ENCODE measurements at places on chromosomes 3 and 15. TPM values are rescaled to one million over a fixed set of nuclear protein-coding genes. Genes with fewer than 3 reads are reported as not detected.

DNA sequence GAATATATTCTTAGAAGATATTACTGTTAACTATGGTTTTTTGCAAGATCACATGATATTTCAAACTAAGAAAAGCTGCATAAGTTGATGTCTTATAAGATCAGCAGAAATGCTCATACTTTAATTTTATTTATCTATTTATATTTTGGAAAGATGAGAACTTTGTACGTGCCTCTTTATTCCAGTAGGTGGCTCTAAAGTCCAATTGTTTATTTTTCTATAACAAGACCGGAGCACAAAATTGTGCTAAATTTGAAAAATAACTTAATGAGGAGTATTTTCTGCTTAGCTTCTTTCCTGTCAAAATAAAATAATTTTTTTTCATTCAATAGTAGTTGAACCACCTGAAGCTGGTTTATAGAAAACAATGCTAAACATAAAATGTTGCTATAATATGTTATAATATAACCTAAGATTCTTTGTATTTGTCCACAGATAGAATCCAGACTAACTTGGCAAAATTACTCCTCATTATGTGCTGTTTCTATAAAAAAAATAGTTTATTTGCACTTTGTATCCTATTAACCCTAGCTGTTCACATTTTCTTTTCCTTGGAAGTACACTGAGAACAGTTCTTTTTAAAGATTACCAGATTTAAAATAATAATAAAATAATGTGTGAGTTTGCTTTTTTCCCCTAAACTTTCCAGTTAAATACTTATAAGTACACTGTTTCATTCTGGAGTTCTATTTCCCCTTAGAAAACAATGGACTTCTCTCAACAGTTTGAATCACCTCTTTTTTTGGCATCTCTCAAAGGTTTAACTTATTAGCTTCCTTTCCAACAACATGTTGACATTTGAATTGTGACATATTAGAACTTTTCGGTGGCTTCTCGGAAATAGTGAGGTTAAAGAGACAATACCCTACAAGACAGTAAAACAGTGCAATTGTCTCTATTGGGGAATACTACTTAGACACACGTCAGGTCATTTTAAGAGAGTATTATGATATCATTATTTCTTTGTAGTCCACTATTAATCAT, 530.0 kb downstream of the MECOM start:
- DNase-seq = no peak

GRCh38 chr3:172679599-172679998, 31.3 kb downstream of the NCEH1 start:
- no peak for DNase-seq

Gene NEIL1
- 481 TPM for total RNA-seq

DNA sequence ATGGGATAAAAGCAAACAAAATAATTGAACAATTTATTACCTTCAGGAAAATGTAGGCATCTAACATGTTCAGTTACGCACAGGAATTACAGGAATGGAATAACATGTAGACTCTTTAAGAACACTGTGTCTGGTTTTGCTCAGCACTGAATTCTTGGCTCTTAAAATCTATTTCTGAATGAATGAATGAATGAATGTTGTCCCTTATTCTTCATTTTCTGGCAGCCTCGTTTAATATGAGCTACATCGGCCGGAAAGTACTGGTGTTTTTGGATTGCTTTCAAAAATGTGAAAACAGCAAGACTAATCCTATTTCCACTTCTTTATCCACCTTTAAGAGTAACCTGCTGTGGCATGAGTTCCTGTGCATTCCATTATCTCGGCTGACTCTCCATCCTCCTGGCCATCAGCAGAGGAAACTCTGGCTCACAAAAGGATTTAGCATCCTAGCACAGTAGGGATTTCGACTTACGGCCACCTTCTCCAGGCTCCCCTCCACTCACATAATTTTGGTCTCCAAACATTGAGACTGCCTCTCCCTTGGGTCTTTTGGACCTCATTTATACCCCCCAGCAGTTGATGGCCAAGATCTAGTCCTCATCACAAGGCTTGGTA, 145.3 kb downstream of the FOXP1 start:
- no peak for DNase-seq

Gene NR2E3
- not detected for total RNA-seq

Gene GUCA1C
- total RNA-seq = not detected

Gene ACTC1
- 3.4 TPM for total RNA-seq

All from transverse colon (tissue), 4 donors.